Stimulated activated CD4-positive, alpha-beta T cell treated with anti-CD3 and anti-CD28 coated beads, Interleukin-4, amount 100 ng/mL, for 1 hour (primary cell): ENCODE measurements at places on chromosomes 11 and 22.

- no peak for DNase-seq
Measured at GRCh38 chr11:14255238-14255534, 103.8 kb downstream of the RRAS2 start.

DNA sequence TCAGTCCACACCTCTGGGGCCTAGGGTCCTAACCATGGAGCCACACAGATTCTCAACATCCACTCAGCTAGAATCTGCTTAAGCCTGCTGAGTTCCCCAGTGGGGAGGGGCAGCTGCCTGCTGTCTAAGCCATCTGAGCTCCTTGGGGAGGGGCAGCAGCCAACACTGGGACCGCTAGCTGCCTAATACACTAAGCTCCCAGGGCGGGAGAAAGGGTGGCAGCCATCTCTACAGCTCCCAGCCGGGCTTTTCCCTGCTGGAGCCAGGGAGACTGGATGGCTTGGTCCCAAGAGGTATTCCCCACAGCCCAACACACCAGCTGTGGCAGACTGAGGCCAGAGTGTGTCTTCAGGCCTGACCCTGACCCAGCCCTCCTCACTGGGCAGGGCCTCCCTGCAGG, 217.3 kb upstream of the TMEM45B start:
- no peak for DNase-seq

DNA sequence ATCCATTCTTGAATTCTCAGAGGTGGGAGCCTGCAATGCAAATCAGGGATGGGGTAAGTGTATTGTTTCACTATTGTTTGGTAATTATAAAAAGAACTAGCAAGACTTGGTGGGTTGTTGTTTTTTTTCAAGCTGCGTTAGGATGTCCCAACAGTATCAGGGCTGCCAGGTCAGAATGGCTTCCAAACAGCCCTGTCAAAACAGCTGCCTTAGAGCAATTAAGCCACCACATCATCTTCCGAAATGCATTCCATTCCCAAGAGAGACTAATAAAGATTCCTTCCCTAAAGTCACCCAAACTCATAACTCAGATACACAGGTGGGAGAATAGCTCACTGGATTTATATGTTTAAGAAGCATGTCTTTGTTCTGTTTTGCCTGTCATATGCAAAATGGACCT, 23.5 kb downstream of the BBOX1 start:
- no peak for DNase-seq

DNA sequence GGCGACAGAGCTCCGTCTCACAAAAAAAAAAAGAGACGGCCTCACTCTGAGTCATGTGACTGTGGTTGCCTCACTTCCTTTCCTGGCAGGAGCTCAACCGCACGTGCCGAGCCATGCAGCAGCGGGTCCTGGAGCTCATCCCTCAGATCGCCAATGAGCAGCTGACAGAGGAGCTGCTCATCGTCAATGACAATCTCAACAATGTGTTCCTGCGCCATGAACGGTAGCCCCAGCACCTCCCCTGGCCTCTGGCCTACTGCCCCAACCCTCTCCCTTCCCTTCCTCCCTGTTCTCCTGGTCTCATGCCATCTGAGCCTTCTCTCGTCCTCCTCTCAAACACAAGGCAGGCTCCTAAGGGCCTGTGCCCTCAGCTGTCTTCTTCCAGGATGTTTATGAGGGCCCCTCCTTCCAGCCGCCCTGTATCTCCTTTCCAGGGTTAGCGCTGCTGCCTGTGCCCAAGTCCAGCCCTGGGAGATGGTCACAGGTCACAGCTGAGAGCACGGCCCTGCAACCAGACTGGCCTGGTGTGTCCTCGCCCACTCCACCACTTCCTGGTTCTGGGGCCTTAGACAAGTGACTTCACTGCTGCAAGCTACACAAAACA, 30.7 kb downstream of the TOM1 start:
- DNase-seq, result peak; percentile 60

GRCh38 chr11:126700768-126701519, 299.6 kb downstream of the KIRREL3 start:
- no peak for DNase-seq

DNA sequence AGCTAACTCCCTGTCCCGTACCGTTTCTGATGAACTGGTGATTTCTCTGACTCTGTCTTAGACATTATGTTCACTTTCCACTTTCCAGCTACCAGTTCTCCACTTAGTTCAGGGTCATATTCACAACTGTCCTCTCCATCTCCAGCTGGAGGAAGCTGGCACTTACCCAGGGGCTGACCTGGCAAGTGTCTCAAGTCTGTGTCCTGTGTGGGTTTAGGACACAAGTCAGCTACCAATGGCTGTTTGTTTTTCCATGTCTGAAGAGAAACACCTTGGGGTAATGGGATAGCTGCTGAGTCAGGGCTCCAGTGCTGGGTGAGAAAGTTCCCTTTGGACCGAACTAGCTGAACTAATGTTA, 134.4 kb downstream of the CSNK2A3 start:
- no peak for DNase-seq

DNA sequence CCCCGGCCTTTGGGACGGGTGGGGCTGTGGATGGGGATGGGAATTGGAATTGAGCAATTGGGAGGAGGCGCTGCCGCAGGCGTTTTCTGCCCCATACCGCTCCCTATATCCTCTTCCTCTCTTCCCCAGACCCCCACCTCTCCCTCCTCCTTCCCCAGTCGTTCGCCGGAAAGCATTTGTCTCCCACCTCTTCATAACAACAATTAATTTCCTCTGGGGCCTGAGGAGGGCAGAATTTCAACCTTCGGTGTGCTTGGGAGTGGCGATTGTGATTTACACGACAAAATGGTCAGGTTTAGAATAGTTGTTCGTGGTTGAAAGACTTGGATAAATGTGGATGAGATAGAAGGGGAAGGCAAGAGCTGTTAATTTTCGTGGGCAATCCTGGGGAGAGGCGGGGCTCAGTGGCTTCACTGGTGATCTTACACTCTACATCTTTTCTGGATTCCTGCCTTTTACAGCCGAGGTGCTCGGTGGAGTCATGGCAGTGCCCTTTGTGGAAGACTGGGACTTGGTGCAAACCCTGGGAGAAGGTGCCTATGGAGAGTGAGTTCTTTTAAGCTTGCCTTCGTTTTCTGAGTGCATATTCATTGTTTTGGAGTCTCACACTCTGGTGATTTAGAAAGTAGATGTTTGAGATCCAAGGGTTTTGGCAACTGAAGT, 1.5 kb downstream of the CHEK1 start:
- DNase-seq, result no peak

- DNase-seq, result no peak
Measured at GRCh38 chr11:6402561-6402981, 12.3 kb downstream of the SMPD1 start.

- no peak for DNase-seq
Measured at GRCh38 chr11:3894128-3894731, 38.8 kb downstream of the STIM1 start.

- no peak for DNase-seq
Measured at GRCh38 chr11:101584129-101584515, 315 bp upstream of the TRPC6 start.

- DNase-seq, result peak; percentile 68
Measured at GRCh38 chr11:133927690-133928627, 28.8 kb downstream of the IGSF9B start.

- DNase-seq, result no peak
Measured at GRCh38 chr11:18064450-18065054, 18.5 kb upstream of the TPH1 start.

DNA sequence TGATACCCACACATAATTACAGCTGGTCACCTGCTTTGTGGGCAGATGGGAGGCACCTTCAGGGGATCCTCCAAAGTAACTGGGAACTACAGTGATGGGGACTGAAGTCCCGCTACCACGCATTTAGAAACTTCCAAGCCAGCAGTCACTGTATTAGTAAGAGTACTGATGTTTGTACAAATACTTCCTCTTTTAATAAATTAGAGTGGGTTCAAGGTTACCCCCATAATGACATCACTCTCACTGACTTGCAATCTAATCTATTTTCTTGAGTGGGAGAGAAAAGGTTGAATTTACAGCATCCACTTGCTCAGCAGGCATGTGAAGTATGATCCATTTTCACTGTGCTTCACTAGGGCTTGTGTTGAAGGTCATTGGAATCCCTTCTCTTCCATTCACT, 72.1 kb upstream of the TIMP3 start:
- DNase-seq, result no peak

- no peak for DNase-seq
Measured at GRCh38 chr11:19460718-19461405, 220.1 kb upstream of the E2F8 start.

- no peak for DNase-seq
Measured at GRCh38 chr11:118912742-118913410, 12.8 kb downstream of the BCL9L start.

GRCh38 chr22:33162196-33162595, 104.0 kb upstream of the SYN3 start:
- DNase-seq, result no peak

DNA sequence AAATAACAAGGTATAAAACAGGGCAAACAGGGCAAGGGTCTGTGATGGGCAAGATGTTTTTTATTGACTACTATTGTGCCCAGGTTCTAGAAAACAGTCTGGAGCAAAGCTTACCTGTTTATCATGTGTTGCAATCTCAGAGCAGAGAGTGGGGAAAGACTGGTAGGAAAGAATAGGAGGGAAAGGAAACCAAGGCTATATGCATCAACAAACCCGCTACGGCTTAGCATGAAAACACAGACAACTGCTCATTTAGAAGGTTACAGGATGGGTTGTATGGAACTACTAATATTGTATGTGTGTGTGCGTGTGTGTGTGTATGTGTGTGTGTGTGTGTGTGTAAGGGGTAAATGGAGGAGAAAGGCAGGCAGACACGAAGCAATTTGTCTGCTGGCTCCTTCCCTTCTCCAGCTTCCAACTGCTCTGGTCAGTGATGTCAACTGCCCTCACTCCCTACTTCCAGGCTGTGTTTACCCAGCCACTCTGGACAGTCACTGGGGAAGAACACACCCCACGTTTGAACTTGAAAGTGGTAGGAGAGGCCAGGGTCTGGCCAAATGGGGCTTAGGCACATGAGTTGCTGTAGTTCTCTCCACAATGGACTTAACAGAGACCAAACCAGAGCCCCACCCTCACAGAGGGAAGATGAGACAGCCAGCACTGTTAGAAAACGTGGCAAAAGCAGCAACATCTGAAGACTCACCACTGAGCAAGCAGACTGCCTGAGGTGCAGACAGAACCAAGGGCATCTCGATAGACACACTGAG, 47.0 kb downstream of the GAB2 start:
- DNase-seq, result no peak

DNA sequence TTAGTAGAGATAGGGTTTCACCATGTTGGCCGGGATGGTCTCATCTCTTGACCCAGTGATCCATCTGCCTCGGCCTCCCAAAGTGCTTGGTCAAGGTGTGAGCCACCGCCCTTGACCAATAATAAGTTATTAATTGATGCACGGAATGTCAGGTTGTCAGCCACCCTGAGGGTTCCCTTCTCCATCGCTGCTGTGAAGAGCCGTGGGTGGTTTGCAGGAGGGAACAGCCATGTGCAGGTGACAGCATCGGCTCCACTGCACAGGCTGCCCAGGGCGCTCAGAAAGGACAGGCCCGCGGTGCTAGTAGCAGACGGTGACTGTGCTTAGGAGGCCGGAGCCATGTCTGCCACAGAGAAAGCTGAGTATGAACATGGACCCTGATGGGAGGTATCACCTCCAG, 814.0 kb downstream of the BRD1 start:
- no peak for DNase-seq

DNA sequence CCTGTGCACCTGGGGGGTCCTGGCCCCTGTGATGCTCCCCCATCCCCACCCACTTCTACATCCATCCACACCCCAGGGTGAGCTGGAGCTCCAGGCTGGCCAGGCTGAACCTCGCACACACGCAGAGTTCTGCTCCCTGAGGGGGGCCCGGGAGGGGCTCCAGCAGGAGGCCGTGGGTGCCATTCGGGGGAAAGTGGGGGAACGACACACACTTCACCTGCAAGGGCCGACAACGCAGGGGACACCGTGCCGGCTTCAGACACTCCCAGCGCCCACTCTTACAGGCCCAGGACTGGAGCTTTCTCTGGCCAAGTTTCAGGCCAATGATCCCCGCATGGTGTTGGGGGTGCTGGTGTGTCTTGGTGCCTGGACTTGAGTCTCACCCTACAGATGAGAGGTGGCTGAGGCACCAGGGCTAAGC, 20.0 kb upstream of the TALDO1 start:
- DNase-seq, result no peak

- peak; percentile 5 for DNase-seq
Measured at GRCh38 chr22:27405672-27406388, 395.7 kb downstream of the MN1 start.

DNA sequence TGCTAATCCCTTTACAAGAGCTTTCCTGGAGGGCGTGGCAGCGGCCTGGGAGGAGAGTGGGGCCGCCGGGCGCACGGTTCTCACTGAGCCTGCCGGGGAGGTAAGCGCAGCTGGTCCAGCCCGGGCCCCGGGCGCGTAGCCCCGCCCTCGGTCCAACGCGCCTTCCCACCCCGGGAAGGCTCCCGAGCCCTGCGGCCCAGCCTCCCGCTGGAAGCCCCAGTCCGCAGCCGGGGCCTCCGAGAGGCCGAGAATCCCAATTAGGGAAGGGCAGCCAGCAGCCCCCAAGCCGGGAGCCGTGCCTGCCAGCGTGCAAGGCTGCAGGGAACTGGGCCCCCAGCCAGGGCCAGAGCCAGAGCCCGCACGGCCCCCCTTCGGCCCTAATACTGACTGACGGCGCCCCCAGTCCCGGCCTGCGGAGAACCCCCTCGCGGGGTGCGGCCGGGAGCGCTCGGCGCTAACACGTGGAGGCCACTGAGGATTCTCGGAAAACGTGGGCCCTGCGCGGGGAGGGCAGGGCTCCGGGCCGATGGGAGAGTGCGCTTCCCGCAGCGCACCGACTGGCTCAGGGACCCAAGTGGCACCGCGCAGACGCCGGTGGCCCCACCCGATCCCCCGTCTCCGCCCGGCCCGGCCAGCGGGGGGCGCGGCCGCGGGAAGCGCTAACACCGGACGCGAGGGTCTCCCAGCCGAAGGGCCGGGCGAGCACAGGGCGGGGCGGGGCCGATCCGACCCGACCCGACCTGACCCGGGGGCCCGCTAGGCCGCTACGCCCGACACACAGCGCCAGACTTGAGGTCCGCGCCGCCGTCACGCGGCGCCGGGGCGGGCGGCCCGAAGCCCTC, 5.7 kb downstream of the ZFTA start:
- DNase-seq, result no peak

GRCh38 chr22:41913040-41913719, 1.7 kb downstream of the SHISA8 start:
- no peak for DNase-seq

DNA sequence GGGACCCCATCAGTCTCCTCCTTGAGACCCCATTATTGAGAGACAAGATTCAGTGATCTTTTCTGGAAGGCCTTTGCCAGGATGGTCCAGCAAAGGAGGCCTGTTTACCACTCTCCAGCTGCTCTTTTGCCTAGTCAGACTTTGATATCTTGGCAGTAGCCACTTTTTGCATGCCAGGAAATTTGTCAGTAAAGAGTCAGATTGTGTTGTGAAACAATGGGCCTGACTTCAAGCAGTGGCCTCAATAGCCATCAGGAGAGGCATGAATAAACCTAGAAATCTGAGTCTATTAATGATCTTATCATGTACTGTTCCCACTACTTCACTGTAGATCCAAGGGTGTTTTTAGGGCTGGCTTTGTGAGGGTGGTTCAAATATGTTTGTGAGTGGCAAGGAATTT, 479.4 kb downstream of the JRKL start:
- DNase-seq, result no peak
